ENCODE measurements at places on chromosomes 7 and 10. TPM values are rescaled to one million over a fixed set of nuclear protein-coding genes. Genes with fewer than 3 reads are reported as not detected.

The CABCOCO1 gene
- not detected for total RNA-seq

The CHST3 gene
- total RNA-seq = 41.2 TPM

The MRPS17 gene
- total RNA-seq = 4.4 TPM

The GDF2 gene
- total RNA-seq = not detected

The FGL2 gene
- 30.0 TPM for total RNA-seq

The AUTS2 gene
- total RNA-seq = 87.9 TPM

The LRRC4 gene
- 2.4 TPM for total RNA-seq

The TMEM72 gene
- total RNA-seq = 0.21 TPM

The FOXI2 gene
- total RNA-seq = 0.59 TPM

The TMEM229A gene
- not detected for total RNA-seq

The RADIL gene
- total RNA-seq = 31.0 TPM

The ANXA8 gene
- total RNA-seq = 9.8 TPM

The TSPAN12 gene
- 11.1 TPM for total RNA-seq

GRCh38 chr10:99595236-99595635 is 25.0 kb downstream of the SLC25A28 start:
- H3K4me3 ChIP-seq = no peak overlapping the region
- H3K4me1 ChIP-seq = no peaks in the 10 kb centered on the region
- no peaks in the 10 kb centered on the region for H3K27me3 ChIP-seq
- no peaks in the 10 kb centered on the region for H3K36me3 ChIP-seq
- DNase-seq = no peak
- no peak overlapping the region for H3K27ac ChIP-seq

GRCh38 chr10:5975641-5976473 is 1.5 kb downstream of the IL15RA start:
- H3K4me1 ChIP-seq = peaks cover 28% of the 10 kb centered on the region
- H3K27me3 ChIP-seq = no peaks in the 10 kb centered on the region
- H3K27ac ChIP-seq = peak overlapping the region; percentile 57
- peak overlapping the region; percentile 57 for H3K4me3 ChIP-seq

DNA sequence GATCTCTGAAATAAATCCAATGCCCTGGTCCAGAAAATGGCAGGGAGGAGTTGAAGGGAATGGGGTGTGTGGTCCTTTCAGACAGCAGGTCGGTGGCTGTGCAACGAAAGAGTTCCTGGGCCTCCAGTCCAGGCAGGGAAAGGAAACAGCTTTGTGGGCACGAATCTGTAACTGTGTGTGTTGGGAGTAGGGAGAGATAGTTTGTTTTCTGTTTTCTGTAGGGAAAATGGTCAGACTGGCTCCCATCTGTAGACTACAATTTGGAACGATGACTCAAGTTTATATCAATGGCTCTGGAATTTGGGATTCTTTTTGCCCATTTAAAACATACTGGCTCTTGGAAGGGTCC is 2.6 kb upstream of the HOXA9 start:
- H3K36me3 ChIP-seq = no peaks in the 10 kb centered on the region
- no peaks in the 10 kb centered on the region for H3K27me3 ChIP-seq
- H3K4me3 ChIP-seq = no peak overlapping the region
- H3K27ac ChIP-seq = peak overlapping the region; percentile 87

GRCh38 chr7:22109761-22110160 is 164.1 kb upstream of the CDCA7L start:
- no peak for DNase-seq
- no peaks in the 10 kb centered on the region for H3K36me3 ChIP-seq
- peak overlapping the region; percentile 40 for H3K27ac ChIP-seq
- no peaks in the 10 kb centered on the region for H3K27me3 ChIP-seq
- no peaks in the 10 kb centered on the region for H3K4me1 ChIP-seq
- no peak overlapping the region for H3K4me3 ChIP-seq

DNA sequence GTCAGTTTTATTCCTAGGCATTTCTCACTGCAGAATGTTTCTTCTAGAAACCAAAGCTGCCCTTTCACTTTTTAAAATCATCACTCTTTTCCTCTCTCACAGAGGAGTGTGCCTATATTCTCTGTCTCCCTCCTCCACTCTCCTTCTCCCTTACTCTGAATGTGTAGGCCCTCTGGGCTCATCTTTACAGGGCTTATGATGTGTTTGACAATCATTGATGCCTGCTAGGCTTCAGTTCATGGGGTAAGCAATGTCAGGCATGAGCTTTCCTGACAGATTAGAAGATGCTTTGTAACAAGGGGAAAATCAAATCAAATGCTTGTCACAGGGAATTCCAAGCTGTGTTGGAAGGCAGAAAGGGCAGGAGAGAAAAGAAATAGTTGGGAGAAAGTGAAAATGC is 742.9 kb downstream of the SORCS3 start:
- no peak overlapping the region for H3K27ac ChIP-seq
- H3K27me3 ChIP-seq = no peaks in the 10 kb centered on the region
- no peaks in the 10 kb centered on the region for H3K36me3 ChIP-seq
- no peaks in the 10 kb centered on the region for H3K4me1 ChIP-seq

GRCh38 chr7:151658778-151659177 is 139.1 kb upstream of the RHEB start:
- H3K27ac ChIP-seq = no peak overlapping the region
- no peaks in the 10 kb centered on the region for H3K4me1 ChIP-seq
- DNase-seq = no peak
- no peaks in the 10 kb centered on the region for H3K27me3 ChIP-seq

- DNase-seq = no peak
- no peaks in the 10 kb centered on the region for H3K27me3 ChIP-seq
- no peak overlapping the region for H3K4me3 ChIP-seq
- no peak overlapping the region for H3K27ac ChIP-seq
Measured at GRCh38 chr7:2362385-2363088, 7.9 kb downstream of the EIF3B start.

- no peak overlapping the region for H3K27ac ChIP-seq
- no peak for DNase-seq
- no peaks in the 10 kb centered on the region for H3K27me3 ChIP-seq
- no peak overlapping the region for H3K4me3 ChIP-seq
- H3K4me1 ChIP-seq = no peaks in the 10 kb centered on the region
Measured at GRCh38 chr7:106731646-106732444, 70.9 kb upstream of the CCDC71L start.

DNA sequence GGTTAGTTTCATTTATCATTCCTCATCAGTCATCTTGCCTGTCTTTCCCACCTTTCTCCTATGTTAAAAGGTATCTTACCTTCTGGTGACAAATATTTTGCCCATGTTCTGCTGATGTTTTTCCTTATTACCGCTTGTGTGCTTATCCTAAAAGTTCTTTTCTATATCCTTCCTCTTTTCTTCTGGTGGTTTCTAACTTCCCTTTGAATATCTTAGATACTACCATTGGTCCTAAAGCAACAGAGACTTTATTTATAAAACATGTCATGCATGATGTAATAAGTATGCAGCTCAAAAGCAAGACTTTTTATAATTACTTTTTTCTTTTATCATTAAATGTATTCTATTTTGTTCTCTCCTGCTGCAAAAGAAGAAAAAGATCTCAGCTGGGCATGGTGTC is 24.8 kb downstream of the TBC1D12 start:
- H3K36me3 ChIP-seq = no peaks in the 10 kb centered on the region
- H3K27me3 ChIP-seq = no peaks in the 10 kb centered on the region
- no peak for DNase-seq
- no peak overlapping the region for H3K4me3 ChIP-seq
- H3K4me1 ChIP-seq = peaks cover 9% of the 10 kb centered on the region

GRCh38 chr10:13505052-13505680 is 23.6 kb downstream of the BEND7 start:
- no peak for DNase-seq
- no peak overlapping the region for H3K27ac ChIP-seq
- H3K4me3 ChIP-seq = no peak overlapping the region
- H3K4me1 ChIP-seq = no peaks in the 10 kb centered on the region

GRCh38 chr10:98483658-98484057 is 36.9 kb upstream of the HPS1 start:
- H3K27me3 ChIP-seq = no peaks in the 10 kb centered on the region
- H3K27ac ChIP-seq = no peak overlapping the region
- no peak for DNase-seq
- H3K36me3 ChIP-seq = no peaks in the 10 kb centered on the region

- no peak overlapping the region for H3K4me3 ChIP-seq
- peak overlapping the region; percentile 79 for H3K27ac ChIP-seq
- no peaks in the 10 kb centered on the region for H3K36me3 ChIP-seq
- peaks cover 31% of the 10 kb centered on the region for H3K4me1 ChIP-seq
Measured at GRCh38 chr7:106420736-106421135, 136.0 kb upstream of the NAMPT start.

DNA sequence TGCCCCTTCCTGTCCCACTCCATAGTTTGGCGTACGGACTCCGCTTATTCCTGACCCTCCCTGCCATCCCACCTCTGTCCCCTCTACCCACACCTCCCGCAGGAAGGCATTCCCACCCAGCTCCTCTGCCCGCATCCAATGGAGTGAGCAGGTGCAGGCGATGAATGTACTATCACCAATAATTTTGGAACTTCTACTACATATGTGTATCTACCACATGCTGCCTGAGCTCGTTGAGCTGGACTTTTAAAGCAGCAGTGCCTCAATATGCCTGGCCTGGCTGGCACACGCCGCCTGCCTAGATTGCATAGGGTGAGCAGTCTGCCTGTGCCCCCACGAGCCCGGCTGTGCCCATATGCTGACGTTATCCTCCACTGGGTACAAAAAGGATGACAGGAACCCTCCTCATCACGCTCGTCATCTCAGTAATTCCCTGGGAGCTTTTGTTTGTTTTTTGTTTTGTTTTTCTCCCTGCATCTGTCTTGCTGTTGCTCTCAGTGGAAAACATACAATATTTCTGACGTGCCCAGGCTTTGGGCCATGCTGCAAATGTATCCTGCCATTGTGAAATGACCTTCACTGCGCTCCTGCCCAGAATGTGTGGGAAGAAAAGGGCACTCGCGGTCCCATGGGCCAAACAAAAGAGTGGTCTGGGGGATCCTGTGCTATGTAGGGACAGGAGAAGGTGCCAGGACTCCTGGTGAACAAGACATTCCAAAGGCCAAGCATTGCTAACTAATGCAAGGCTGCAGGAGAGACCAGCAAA is 302.8 kb downstream of the PTPRN2 start:
- no peaks in the 10 kb centered on the region for H3K36me3 ChIP-seq
- no peaks in the 10 kb centered on the region for H3K4me1 ChIP-seq
- no peak for DNase-seq
- H3K27me3 ChIP-seq = no peaks in the 10 kb centered on the region
- no peak overlapping the region for H3K27ac ChIP-seq

DNA sequence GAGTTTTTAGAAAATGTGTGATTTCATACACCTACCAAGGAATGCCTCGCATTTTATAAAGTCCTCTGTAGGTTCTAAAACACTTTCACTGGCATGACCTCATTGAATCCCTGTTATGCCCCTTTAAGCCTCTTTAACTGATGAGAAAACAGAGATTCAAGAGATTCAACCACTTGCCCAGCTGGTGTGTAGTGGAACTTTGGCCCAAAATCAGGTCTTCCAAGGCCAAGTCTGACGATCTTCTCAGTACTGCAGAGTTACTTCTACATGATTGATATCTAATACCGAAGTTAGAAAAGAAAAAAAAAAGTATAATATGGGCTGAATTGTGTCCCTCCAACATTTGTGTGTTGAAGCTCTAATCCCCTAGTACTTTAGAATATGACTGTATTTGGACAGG is 202.0 kb downstream of the WDR11 start:
- H3K36me3 ChIP-seq = no peaks in the 10 kb centered on the region
- no peak overlapping the region for H3K27ac ChIP-seq
- H3K4me3 ChIP-seq = no peak overlapping the region
- H3K4me1 ChIP-seq = no peaks in the 10 kb centered on the region
- no peaks in the 10 kb centered on the region for H3K27me3 ChIP-seq

- H3K27me3 ChIP-seq = no peaks in the 10 kb centered on the region
- no peak for DNase-seq
- H3K4me3 ChIP-seq = no peak overlapping the region
Measured at GRCh38 chr10:64115908-64116643, 594.9 kb downstream of the REEP3 start.

DNA sequence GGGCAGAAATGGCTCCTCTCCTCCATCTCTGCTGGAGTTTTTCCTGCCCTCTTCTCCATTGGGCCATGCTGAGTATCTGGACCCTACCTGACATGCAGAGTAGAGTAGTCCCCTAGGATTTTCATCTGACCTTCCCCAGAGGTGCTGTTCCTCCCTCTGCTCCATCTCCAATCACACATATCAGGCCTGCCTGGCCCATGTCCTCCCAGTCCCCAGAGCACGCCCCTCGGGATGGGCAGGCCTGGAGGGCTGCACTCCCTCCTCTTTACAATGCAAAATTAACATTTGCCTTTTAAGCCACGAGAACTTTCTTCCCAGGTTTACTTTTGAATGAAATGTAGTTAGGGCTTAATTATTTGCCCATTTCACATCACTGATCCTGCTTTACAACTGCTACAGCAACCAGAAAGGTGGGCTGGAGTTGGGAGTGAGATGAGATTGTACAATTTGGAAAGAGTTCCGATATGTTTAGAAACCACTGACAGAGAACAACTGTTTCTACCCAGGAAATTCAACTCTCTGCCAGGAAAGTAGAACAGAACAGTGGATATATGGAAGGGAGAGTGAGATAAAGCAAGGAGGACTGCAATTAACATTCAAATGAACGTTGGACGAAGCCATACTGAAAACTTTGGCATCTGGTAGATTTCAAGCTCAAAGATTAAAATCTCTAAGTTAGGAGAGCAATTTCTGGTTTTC is 184.0 kb upstream of the HABP2 start:
- H3K4me3 ChIP-seq = no peak overlapping the region
- H3K36me3 ChIP-seq = no peaks in the 10 kb centered on the region
- no peaks in the 10 kb centered on the region for H3K4me1 ChIP-seq
- no peaks in the 10 kb centered on the region for H3K27me3 ChIP-seq
- H3K27ac ChIP-seq = no peak overlapping the region

DNA sequence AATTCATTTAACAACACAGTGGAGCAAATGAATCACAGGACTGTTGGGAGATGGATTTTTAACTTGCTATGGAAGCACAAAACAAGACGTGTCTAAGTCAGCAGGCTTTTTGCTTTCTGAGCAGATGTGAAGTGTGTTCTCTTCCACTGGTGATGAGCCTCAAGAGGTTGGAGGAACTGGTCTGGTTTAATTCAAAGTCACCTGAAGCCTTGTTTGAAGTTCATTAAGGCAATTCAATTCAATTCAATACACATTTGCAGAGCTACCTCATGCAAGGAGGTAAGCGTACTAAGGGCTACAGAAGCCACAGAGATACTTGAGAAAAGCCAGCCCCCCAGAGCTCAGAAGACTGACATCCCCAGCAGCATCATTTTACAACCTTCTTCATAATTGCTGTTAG is 68.4 kb upstream of the PALS2 start:
- H3K4me3 ChIP-seq = no peak overlapping the region
- H3K27ac ChIP-seq = no peak overlapping the region
- no peaks in the 10 kb centered on the region for H3K27me3 ChIP-seq
- H3K4me1 ChIP-seq = no peaks in the 10 kb centered on the region

DNA sequence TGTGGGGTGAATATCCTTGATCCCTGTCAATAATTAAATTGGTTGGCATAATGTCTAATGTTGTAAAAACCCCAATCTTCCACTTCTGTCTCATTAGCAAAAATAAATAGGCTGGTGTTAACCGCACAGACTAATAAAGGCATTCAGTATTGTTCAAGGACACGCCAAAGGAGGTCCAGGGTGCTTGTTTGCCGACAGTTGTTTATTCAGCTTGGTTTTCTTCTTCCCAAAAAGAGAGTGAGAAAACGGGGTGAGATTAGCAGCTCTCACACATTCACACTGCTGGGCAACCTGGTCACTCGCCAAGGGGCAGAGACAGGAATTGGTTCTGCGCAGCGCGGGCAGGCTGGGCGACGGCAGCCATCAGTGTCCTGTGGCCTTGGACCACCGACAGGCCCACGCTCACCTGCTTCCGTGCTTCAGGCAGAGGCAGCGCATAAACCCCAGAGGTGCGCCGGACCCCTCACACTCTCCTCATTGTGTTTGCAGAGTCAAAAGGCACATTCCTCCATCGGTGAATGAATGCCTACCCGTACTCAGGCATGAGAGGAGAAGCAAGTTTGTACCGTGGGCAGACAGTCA is 26.2 kb upstream of the LMBR1 start:
- no peak overlapping the region for H3K27ac ChIP-seq
- H3K36me3 ChIP-seq = no peaks in the 10 kb centered on the region
- peaks cover 16% of the 10 kb centered on the region for H3K27me3 ChIP-seq
- H3K4me1 ChIP-seq = no peaks in the 10 kb centered on the region
- no peak overlapping the region for H3K4me3 ChIP-seq
- DNase-seq = no peak

Measured in tibial nerve (tissue), 4 donors.